ENCODE measurements at places on chromosomes 2 and 18. TPM values are rescaled to one million over a fixed set of nuclear protein-coding genes. Genes with fewer than 3 reads are reported as not detected.

The ACTR1B gene
- total RNA-seq, result 54.5 TPM

The CASP10 gene
- total RNA-seq, result 5.4 TPM

The VWA3B gene
- total RNA-seq, result 0.32 TPM

The SH2D6 gene
- total RNA-seq, result 0.24 TPM

The RTTN gene
- 11.1 TPM for total RNA-seq

The TRIM43 gene
- not detected for total RNA-seq
